ENCODE measurements at places on chromosomes 6 and 20. TPM values are rescaled to one million over a fixed set of nuclear protein-coding genes. Genes with fewer than 3 reads are reported as not detected.

The ELMO2 gene
- 26.7 TPM for polyA plus RNA-seq

The GRM1 gene
- not detected for polyA plus RNA-seq

- no peaks in the 10 kb centered on the region for H3K36me3 ChIP-seq
- no peaks in the 10 kb centered on the region for H3K27me3 ChIP-seq
- no peak overlapping the region for H3K27ac ChIP-seq
- H3K4me1 ChIP-seq = no peaks in the 10 kb centered on the region
- no peak for DNase-seq
- H3K4me3 ChIP-seq = no peak overlapping the region
Measured at GRCh38 chr6:83083476-83083875, 16.0 kb downstream of the DOP1A start.

GRCh38 chr6:101114703-101115102, 233.6 kb upstream of the ASCC3 start:
- peak; percentile 20 for DNase-seq
- H3K4me1 ChIP-seq = no peaks in the 10 kb centered on the region
- H3K36me3 ChIP-seq = no peaks in the 10 kb centered on the region
- H3K4me3 ChIP-seq = no peak overlapping the region

The KIAA1755 gene
- 4.7 TPM for polyA plus RNA-seq

DNA sequence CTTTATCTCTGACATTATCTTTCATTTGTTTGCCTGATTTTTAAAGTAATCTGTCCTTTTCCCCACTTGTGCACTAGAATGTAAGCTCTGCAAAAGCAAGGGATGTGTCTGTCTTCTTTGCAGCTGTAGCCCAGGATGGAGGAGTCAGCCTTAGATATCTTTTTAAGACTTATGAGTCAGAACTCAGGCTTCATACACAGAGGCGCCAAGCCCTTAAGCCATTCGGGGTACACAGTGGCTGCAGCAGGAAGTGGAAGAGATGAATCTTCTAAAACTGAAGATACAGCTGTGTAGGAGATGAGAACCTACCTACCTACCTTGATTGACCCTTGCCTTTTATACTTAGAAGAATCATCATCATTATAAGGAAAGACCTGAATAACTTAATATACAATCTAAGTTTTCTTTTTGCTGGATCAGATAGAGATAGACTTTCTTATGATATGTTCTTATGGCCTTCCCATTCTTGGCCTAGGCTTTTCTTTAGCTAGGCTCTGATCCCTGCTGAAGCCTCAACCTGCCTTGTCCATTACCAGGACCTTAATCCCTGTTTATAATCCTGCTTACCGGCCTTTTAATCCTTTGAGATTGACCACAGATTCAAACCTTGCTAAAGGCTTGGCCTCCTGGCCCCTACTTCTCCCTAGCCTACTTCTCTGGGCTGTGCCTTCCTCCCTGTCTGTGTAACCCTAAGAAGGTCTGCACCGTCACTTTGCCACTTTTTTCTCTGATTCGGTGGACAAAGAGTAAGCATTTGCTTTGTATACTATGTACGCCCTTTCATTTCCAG, 304.5 kb downstream of the PRL start:
- no peaks in the 10 kb centered on the region for H3K36me3 ChIP-seq
- no peak overlapping the region for H3K4me3 ChIP-seq
- peak; percentile 80 for DNase-seq
- H3K4me1 ChIP-seq = peaks cover 2% of the 10 kb centered on the region

GRCh38 chr6:81864124-81864523, 111.6 kb upstream of the TENT5A start:
- H3K36me3 ChIP-seq = no peaks in the 10 kb centered on the region
- no peak overlapping the region for H3K27ac ChIP-seq
- no peak overlapping the region for H3K4me3 ChIP-seq
- no peak for DNase-seq

DNA sequence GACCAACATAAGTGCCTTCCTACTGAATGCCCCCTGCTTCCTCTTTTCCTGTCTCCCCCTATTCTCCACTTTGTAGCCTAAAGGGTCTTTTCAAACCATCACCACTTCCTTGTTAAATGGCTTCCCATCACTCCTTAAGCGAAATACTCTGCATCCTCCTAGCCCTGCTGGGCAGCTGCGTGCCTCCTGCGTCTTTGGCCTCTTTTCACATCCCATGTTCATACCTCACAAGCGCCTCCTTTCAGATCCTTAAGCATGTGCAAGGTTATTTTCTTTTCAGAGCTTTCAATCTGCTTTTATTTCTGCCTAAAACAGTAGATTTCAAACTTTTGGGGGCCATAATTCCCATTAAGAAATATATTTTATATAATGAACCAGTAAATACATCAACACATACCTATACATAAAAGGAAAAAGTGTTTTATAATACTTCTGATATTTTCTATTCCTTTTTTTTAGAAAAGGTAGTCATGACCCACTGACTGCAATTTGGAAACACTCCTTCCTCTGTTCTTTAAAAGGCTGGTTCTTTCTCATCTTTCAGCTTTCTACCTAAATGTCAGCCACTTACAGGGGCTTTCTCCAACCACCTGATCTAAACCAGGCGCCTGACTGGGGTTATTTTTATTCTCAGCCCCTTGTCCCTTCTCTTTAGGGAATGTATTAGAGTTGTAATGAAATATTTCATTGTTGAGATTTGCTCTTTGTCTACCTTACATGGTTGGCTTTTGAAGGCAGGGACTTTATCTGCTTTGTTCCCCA, 84.1 kb downstream of the PRDM1 start:
- H3K27ac ChIP-seq = no peak overlapping the region
- H3K27me3 ChIP-seq = no peaks in the 10 kb centered on the region
- H3K36me3 ChIP-seq = no peaks in the 10 kb centered on the region
- H3K4me3 ChIP-seq = no peak overlapping the region
- H3K4me1 ChIP-seq = no peaks in the 10 kb centered on the region
- DNase-seq = no peak

DNA sequence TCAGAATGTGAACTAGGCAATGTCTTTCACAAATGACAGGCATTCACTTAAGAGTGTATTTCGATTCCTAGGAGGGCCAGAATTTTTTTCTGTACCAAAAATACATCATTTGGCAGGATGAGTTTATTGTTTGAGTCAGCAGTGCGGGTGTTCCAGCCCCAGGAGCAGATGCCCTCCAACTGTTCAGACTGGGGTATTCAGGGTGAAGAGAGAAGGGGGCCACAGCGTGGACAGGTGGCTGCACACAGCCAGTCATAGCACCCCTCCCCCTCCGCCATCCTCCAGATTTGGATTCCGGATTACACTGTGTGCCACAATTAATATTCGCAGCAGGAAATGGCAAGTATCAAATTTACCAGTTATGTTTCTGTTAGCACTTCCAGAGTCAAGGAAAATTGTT, 38.6 kb downstream of the RIPOR2 start:
- no peak for DNase-seq
- no peaks in the 10 kb centered on the region for H3K36me3 ChIP-seq
- no peaks in the 10 kb centered on the region for H3K27me3 ChIP-seq
- H3K27ac ChIP-seq = no peak overlapping the region
- H3K4me1 ChIP-seq = peaks cover 5% of the 10 kb centered on the region

DNA sequence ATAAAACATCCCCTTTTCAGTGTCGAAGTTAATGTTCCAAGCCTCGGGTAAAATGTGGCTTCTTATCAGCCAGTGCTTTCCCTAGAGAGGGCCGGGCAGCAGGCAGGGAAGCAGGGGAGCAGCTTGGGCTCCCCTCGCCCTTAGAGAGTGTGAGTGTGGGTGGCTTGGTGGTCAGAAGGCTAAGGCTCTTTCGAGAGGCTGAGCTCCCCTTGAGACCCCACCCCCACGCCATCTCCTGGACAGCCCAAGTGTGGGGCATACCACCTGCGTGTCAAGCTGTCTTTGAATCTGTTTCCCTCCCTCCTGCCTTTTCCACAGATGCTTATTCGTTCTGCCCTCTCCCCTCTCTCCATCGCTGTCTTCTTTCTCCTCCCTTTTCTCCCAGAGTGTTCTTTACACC, 95.1 kb upstream of the FOXP4 start:
- DNase-seq = no peak
- H3K36me3 ChIP-seq = no peaks in the 10 kb centered on the region
- no peak overlapping the region for H3K27ac ChIP-seq
- peaks cover 47% of the 10 kb centered on the region for H3K27me3 ChIP-seq
- H3K4me3 ChIP-seq = no peak overlapping the region

DNA sequence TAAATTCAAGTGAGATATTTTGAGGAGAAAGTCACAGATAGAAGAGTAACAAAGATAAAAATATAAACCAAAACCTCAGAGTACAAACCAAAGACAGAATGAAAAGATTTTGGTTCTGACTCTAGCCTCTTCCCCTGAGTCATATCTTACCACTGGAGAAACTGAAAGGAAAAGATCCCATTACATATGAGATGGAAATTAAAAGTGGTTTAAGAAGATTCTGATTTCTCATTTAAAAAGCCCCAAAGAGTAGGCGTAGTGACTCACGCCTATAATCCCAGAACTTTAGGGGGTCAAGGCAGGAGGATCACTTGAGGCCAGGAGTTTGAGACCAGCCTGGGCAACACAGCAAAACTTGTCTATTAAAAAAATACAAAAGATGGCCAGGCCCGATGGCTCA, 30.6 kb downstream of the SPINT4 start:
- DNase-seq = peak; percentile 6
- H3K36me3 ChIP-seq = no peaks in the 10 kb centered on the region
- no peak overlapping the region for H3K4me3 ChIP-seq
- no peaks in the 10 kb centered on the region for H3K4me1 ChIP-seq
